AG20443 (cell line): ENCODE measurements at places on chromosomes 2 and 18.
A peak's percentile ranks its signal among the peaks of the same experiment; 100 is the strongest.

- peak; percentile 4 for DNase-seq
Measured at GRCh38 chr18:45774065-45774521, 50.1 kb downstream of the SLC14A1 start.

DNA sequence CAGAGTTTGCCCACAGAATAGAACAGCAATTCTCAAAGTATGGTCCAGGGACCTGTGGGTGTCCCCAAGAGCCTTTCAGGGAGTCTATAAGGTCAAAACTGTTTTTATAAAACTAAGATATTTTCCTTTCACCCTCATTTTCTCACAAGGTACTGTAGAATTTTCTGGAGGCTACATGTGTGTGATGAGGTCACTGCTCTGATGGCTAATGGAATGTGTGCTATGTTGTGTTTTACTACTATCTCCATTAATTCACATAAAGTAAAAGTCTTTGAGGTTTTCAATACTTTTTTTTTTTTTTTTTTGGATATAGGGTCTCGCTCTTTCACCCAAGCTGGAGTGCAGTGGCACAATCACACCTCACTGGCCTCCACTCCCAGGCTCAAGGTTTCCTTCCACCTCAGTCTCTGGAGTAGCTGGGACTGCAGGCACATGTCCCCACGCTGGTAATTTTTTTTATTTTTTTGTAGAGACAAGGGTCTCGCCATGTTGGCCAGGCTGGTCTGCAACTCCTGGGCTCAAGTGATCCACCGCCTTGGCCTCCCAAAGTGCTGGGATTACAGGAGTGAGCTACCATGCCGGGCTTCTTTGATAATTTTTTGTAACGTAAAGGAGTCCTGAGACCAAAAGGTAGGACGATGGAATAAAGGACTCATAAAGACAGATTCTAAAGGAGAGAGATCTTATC lies 1.8 kb downstream of the TRABD2A start:
- DNase-seq, result no peak

DNA sequence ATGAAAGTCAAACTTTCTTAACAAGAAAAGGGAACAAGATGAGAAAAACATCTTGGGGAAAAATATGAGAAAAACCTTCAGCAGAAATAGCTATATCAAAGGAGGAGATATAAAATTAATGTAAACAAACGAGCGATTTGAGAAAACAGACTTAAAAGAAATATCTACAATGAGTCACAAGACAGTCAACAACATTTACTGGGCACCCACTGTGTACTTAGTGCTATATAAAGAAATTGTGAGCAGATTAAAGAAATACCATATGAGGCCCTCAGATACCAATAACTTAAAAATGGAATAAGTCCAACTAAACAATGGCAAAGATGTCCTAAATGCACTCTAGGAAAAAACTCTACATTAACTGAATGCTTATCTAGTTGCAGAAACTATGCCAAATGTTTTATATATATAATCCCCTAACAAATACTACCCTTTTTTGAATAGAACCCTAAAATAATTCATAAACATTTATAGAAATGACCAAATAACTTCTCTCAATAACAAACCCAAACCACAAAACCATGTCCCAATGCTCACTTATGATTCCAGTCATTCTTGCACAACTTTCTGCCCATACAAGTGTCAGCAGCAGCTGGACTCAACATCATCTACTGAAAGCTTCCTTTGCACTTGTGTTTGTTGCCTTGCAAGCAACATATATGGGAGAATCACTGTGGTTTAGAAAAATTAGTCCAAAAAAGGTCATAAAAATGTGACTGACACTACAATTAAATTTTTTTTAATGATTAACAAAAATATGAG lies 83.5 kb downstream of the COBLL1 start:
- DNase-seq, result peak; percentile 45

- DNase-seq, result no peak
Measured at GRCh38 chr2:14354231-14354630, 278.3 kb upstream of the LRATD1 start.

DNA sequence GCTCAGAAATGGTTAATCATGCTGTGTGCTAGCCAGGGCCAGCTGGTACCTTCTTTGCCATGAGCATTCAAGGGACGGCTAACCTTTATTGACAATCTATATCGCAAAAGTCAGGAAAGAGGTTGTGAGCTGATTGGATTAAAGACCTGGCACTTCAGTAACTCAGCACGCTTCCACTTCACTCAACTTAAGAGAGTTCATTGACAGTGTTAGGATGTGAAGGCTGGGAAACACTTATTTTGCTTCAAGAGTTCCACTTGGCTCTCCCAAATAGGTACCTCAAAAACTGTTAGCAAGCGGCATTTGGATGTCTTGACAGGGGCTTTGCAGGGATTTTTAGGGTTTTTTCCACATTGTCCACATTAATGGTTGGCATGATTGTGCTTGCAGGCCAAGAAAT lies 25.1 kb upstream of the TXNDC2 start:
- DNase-seq, result no peak

- DNase-seq, result no peak
Measured at GRCh38 chr2:165898381-165898780, 55.2 kb downstream of the TTC21B start.

- DNase-seq, result peak; percentile 20
Measured at GRCh38 chr2:213232649-213233437, 51.4 kb upstream of the SPAG16 start.

DNA sequence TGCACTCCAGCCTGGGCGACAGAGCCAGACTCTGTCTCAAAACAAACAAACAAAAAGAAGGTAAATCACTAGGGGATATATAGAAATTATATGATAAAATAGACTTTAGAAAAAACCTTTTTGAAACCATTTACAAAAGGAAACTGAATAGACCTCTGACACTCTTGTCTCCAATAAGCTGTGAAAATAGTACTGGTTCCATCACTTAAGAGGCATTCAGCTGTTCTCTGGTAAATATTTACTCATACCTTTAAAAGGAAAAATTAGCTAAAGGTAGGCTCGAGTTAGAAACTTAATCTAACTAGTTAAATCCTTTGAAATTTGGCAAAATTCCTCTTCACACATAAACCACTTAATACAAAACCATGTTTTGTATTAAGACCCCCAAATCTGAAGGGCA lies 21.4 kb downstream of the RAB27B start:
- no peak for DNase-seq

DNA sequence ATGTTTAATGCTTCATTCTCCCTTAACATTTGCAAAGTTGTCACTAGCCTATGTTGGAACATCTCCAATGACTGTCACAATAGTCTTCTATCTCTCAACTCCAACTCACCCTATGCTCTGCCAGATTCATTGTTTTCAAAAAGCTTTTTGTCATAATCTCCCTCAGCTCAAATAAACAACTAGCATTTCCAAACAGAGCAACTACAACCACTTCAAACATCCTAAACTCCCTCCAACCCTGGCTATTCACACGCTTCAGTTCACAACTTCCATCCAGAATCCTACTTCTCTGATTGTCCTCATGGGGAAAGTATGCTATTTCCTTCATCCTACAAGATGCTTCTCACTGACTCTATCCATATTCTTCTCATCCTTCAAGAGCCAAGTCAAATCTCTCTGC lies 139.2 kb upstream of the VRK2 start:
- DNase-seq, result no peak

DNA sequence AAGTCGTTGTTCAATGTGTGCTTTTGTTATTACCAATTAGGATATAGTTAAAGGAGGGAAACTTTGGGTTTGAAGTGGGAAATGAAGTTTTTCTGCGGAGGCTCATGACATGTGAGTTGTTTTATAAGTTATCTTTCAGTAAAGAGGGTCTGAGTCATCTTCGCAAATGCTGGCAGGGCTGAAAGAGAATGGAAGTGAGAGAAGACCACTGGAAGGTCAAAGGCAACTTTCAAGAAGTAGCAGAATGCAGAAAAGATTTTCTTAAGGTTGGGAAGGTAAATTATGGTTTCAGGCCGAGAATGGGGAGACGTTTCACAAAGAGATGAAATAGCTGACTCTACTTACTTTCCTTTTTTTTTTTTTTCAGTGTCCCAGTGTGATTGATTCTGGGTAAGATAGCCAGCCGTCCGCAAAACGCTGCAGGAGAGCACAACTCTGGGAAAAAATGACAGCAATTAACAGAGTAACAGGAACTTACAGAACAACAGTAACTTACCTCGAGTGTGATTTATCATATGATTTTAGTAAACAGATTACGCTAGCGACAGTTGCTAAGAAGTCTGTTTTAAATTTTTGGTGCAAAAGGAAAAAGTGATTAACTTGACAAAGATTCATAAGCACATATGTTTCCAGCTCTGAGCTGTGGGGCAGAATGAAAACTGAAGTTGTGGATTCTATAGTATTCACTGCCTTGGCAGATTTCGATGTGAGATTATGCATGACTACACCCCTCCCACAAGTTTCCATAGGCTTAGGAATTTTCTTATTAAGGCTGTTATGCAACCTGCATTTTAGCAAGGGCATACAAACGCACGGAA lies 46.8 kb upstream of the ACTR3 start:
- peak; percentile 63 for DNase-seq

DNA sequence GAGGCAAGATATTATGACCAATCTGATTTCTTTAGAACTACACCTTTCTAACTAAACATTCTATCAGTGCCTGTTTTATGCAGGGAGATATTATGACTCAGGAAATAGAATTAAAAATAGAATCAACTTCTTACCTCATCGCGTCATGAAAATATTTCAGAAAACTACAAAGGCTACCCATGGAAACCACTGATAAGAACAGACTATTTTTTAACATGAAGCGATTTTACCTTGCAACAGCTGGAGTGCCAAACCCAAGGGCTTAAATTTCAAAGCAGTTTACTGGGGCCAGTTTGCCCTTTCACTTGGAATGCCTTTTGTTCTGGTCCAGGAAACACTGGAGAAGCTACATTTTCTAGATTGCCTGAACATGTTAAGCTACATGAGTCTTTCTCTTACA lies 304.8 kb upstream of the CCDC68 start:
- DNase-seq, result no peak

- no peak for DNase-seq
Measured at GRCh38 chr18:24656050-24656449, 195.6 kb downstream of the HRH4 start.

DNA sequence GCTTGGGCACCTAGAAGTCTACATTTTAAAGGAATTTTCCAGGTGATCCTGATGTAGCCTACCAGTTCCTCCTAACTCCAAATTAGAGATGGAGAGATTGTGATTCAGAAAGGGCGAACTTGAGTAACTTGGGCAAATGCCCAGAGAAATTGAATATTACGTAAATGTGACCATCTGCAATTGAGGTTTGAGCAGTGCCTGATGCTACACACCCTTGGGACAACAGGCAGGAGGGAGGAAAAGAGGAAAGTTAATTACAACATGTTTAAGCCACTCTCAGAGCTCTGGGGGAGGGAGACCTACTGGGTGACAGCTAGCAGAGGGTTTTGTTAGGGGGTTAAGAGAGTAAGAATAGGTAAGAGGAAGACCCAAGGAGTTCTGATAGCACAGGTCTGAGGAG lies 208.9 kb downstream of the LPIN1 start:
- peak; percentile 49 for DNase-seq

- peak; percentile 57 for DNase-seq
Measured at GRCh38 chr2:11342551-11343367, 1.7 kb downstream of the ROCK2 start.

GRCh38 chr2:8565399-8566154 lies 116.3 kb upstream of the ID2 start:
- no peak for DNase-seq

- no peak for DNase-seq
Measured at GRCh38 chr2:56715683-56716082, 531.9 kb downstream of the CCDC85A start.

DNA sequence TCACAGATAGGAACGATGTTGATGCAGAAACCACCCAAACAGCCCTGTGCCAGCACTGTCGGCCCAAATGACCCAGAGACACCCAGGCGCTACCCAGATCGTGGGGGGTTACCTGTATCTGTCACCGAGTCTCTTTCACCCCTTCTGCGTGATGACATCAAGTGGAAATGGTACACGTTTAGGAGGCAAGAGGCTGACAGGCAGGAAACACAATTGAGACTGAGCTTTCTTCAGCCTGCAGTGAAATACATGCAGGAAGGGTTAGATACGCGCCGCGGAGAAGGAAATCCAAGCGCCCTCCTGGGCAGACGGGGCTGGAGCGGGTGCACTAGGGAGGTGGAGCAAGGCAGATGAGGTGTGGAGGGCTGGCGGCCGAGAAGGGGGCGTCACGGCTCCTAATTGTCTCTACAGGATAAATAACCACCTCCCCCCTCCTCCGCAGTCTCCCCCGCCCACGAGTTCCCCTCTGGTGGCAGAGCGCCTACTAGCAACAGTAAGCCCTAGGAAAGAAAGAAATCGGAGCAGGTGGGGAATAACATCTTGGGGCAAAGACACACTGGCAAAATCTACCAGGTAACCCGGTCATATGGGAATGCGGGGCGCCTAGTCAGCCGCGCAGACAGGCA lies at the start of gene RNF152:
RNF152 (minus strand) TSS at position 325 of the 626 bp plus-strand sequence. CDS start 76,544 bp downstream, outside the sequence.
- peak; percentile 34 for DNase-seq

DNA sequence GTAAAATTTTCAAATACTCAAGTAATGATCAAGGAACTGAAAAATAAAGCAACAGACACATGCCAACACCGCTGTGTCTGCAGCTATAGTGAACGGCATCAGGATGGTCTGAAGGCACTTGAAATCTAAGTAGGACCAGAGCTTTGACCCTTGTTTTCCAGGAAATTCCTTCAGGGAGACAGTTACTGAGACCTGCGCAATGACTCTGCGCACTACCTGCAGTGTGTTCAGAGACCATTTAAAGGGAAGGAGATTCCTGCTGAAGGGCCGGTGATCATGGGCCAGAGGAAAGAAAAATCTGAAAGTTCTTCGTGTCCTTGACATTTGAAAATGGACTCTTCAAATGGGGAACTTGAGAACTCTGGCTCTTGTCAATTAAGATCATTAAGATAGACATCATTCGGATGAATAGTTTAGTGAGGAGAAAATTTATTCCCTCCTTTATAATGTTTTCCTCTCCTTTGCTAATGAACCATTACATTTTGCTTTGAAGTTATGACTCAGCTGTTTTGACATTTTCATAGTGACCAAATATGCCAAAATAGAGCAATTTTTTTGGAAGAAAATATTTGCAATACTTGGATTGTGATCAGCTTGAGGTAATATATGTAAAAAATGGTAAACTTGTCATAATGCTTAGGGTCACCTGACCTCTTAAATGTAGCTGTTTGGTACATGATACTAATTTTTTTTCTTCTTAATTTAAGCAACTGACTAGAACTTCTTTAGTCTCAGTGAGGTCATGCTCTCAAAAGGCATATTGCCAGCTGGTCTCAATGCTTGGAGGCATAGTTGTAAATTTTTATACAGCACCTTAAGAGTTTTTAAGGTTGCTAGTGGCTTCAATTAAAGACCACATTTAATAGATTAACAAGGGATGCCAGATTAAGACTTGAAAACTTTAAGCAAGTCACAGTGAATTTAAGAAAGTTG lies 329.3 kb downstream of the ARHGAP15 start:
- no peak for DNase-seq
